ENCODE measurements at places on chromosomes 1 and 21.
A peak's percentile ranks its signal among the peaks of the same experiment; 100 is the strongest.

- H3K27ac ChIP-seq, result 0 out of 2 replicates have a peak overlapping the region, but pooled peaks have one; percentile 19
- no peak overlapping the region for H3K4me3 ChIP-seq
- H3K27me3 ChIP-seq, result no peaks in the 10 kb centered on the region
- peaks cover 13% of the 10 kb centered on the region for H3K4me1 ChIP-seq
Observed at GRCh38 chr21:46424621-46425020, 34.1 kb upstream of the DIP2A start.

GRCh38 chr1:225931270-225932136, 7.5 kb upstream of the PYCR2 start:
- no peaks in the 10 kb centered on the region for H3K27me3 ChIP-seq
- no peak for DNase-seq
- no peak overlapping the region for H3K27ac ChIP-seq
- no peak overlapping the region for H3K4me3 ChIP-seq

DNA sequence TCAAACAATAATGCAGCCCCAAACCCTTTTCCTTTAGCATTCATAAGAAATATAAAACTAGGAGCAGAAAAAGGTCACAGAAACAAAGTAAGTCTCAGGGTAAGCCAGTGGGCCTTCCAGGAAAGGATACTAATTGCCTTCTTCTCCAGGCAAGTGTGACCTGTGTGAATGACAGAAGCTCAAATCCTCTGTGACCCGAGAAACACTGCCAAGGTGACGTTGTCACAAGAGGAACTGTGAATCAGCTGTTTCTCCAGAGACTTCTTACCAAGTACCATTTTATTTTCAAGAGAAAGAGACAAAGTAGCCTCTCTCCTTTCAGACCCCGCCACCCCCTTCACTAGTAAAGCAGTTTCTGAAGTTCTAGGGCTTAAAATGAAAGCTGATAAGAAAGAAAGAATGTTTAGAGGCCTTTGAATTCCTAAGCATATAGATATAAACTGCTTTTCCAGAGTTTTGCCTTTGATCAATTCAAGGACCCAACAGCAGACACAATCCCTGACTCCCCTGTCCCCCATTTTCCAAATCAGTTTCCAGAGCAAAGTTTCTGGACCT, 155.6 kb downstream of the NUF2 start:
- no peaks in the 10 kb centered on the region for H3K27me3 ChIP-seq
- H3K27ac ChIP-seq, result no peak overlapping the region
- H3K4me1 ChIP-seq, result no peaks in the 10 kb centered on the region

- DNase-seq, result no peak
- no peak overlapping the region for H3K4me3 ChIP-seq
- 0 out of 2 replicates have a peak, but pooled peaks cover 9% of the 10 kb centered on the region for H3K27me3 ChIP-seq
- no peaks in the 10 kb centered on the region for H3K36me3 ChIP-seq
- H3K27ac ChIP-seq, result no peak overlapping the region
Observed at GRCh38 chr21:34858559-34858958, 189.8 kb downstream of the CLIC6 start.

DNA sequence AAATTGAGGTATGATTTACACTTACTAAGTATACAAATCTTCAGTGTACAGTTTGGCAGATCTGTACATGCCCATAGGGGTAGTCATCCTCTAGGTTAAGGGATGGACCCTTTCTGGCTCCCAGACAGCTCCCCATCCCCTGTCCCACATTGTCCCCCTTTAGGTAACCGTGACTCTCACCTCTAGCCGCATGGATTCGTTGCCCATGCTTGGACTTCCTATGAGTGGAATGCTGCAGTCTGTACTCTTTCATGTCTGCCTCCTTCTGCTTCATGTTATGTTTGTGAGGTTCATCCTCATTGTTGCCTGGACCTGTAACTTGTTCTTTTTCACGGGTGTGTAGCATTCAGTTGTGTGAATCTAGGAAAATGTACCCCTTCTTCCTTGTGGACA, 20.3 kb downstream of the SLC37A1 start:
- DNase-seq, result no peak
- H3K27me3 ChIP-seq, result no peaks in the 10 kb centered on the region
- H3K4me1 ChIP-seq, result no peaks in the 10 kb centered on the region
- H3K27ac ChIP-seq, result no peak overlapping the region

- no peak overlapping the region for H3K27ac ChIP-seq
- H3K36me3 ChIP-seq, result no peaks in the 10 kb centered on the region
- H3K27me3 ChIP-seq, result no peaks in the 10 kb centered on the region
- no peak overlapping the region for H3K4me3 ChIP-seq
- no peaks in the 10 kb centered on the region for H3K4me1 ChIP-seq
- DNase-seq, result no peak
Observed at GRCh38 chr1:112267929-112268328, 128.1 kb upstream of the CTTNBP2NL start.

DNA sequence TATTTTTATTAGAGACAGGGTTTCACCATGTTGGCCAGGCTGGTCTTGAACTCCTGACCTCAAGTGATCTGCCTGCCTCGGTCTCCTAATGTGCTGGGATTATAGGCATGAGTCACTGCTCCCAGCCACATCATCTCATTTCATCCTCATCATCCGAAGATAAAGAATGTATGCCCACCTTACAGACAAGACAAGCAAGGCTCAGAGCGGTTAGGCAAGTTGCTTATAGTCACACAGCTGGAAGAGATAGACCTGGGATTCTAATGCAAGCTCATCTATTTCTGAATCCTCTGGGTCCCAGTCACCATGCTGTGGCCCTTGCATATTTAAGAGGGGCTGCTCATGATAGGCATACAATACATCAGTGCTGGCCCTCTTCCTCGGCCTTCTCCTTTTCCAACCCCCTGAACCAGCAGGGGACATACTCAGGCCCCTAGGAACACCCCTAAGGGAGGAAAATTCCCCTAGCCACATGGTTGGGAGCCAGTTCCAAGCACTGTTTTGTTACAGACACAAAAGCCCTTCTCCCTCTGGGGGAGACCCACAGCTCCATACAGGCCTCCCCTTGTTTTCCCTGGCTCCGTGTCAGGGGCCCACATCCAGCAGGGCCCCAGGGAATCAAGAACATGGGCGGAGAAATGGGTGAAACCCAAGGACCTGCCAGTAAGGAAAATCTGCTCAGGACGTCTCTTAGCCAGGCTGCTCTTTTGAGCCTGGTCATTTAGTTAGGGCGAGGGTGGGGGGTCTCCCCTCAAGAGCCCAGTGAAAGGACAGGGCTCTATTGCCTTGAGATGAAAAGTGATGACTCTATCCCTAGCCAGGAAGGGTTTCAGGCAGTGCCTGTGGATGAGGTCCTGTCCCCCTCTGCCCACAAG, 6.9 kb downstream of the CSRP1 start:
- H3K36me3 ChIP-seq, result no peaks in the 10 kb centered on the region
- no peaks in the 10 kb centered on the region for H3K27me3 ChIP-seq
- H3K4me3 ChIP-seq, result no peak overlapping the region
- peaks cover 28% of the 10 kb centered on the region for H3K4me1 ChIP-seq
- H3K27ac ChIP-seq, result no peak overlapping the region
- no peak for DNase-seq

DNA sequence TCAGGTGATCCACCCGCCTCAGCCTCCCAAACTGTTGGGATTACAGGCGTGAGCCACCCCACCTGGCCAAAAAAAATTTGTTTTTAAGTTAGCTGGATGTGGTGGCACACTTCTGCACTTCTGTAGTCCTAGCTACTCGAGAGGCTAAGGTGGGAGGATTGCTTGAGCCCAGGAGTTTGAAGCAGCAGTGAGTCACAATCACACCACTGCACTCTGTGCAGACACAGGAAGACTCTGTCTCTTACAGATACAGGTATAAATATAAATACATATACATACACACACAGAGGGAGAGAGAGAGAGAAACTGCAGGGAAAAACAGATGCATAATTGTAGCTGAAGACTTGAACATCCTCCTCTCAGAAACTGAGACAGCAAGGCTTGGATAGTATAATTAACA, 34.8 kb upstream of the EPS15 start:
- H3K4me3 ChIP-seq, result no peak overlapping the region
- H3K27ac ChIP-seq, result no peak overlapping the region
- DNase-seq, result no peak
- no peaks in the 10 kb centered on the region for H3K27me3 ChIP-seq

DNA sequence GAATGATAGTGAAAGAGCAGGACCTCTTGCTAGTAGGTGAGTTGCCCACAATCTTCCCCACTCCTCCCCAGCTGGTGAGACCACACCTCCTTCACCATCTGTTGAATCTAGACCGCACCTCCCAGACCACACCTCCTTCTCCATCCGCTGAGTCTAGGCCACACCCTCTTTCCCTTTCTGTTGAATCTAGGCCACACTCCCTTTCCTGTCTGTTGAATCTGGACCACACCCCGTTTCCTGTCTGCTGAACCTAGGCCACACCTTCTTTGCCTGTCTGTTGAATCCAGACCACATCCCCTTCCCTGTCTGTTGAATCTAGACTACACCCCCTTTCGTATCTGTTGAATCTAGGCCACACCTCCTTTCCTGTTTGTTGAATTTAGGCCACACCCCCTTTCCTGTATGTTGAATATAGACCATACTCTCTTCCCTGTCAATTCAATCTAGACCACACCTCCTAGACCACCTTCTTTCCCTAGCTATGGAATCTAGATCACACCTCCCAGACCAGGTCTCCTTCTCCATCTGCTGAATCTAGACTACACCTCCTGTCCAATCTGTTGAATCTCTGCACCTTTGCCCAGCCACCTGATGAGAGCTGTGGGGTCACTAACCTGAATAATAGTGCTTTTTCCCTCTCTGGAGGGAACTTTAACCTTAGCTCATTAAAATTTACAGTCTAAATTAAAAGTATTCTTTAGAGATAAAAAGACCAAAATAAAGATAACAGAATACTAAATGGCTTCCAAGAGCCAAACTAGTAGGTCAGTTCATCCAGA, 116.3 kb downstream of the DAB1 start:
- peaks cover 10% of the 10 kb centered on the region for H3K4me1 ChIP-seq
- no peak overlapping the region for H3K4me3 ChIP-seq
- no peak overlapping the region for H3K27ac ChIP-seq
- no peaks in the 10 kb centered on the region for H3K27me3 ChIP-seq
- DNase-seq, result peak; percentile 91

GRCh38 chr21:22754746-22755145, 1756.5 kb downstream of the NCAM2 start:
- H3K4me1 ChIP-seq, result no peaks in the 10 kb centered on the region
- no peak overlapping the region for H3K4me3 ChIP-seq
- H3K36me3 ChIP-seq, result no peaks in the 10 kb centered on the region
- no peaks in the 10 kb centered on the region for H3K27me3 ChIP-seq

GRCh38 chr1:58773406-58773840, 10.4 kb downstream of the JUN start:
- DNase-seq, result no peak
- no peaks in the 10 kb centered on the region for H3K4me1 ChIP-seq
- no peaks in the 10 kb centered on the region for H3K36me3 ChIP-seq
- no peaks in the 10 kb centered on the region for H3K27me3 ChIP-seq

DNA sequence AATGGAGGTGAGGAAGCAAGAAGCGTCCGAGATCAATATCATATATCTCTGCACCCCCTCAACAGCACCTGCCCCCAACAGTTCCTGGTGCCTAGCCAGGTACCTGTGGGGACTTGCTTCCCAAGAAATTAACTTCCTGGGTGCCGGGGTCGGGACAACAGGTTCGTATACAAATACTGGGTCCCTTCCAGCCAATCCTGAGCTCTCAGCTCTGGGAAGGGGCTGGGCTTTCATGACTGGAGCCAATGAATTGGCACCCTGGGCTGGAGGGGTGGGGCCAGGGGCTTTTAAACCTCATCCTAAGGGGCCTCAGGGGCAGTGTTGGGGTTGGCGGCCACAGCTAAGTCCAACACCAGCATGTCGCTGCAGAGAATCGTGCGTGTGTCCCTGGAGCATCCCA, at the start of gene PADI3:
Gene PADI3 (plus strand): TSS at position 318 of the 400 bp plus-strand sequence. CDS start 40 bp downstream, at position 358.
- H3K36me3 ChIP-seq, result no peaks in the 10 kb centered on the region
- no peaks in the 10 kb centered on the region for H3K4me1 ChIP-seq
- no peak within 1 kb of the TSS for H3K27ac ChIP-seq
- no peak within 1 kb of the TSS for H3K4me3 ChIP-seq

DNA sequence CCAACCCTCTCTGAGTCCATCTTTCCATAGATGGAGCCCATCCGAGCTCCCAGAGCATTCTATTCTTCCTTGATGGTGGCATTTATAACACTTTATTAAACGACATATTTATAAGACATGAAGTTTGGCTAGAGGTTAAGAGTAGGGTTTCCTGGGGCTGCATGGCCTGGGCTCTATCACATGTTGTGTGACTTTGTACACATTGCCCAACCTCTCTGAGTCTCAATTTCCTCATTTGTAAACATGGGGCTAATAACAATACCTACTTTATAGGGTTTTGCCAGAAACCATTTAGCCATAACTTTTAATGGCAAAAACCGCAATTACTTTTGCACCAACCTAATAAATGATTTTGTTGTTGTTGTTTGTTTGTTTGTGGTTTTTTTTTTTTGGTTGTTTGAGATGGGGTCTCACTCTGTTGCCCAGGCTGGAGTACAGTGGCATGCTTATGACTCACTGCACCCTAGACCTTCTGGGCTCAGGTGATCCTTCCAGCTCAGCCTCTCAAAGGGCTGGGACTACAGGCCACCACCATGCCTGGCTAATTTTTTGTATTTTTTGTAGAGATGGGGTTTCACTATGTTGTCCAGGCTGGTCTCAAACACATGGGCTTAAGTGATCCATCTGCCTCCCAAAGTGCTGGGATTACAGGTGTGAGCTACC, 13.9 kb upstream of the ASAP3 start:
- no peaks in the 10 kb centered on the region for H3K36me3 ChIP-seq
- no peak overlapping the region for H3K4me3 ChIP-seq
- H3K27ac ChIP-seq, result no peak overlapping the region
- no peaks in the 10 kb centered on the region for H3K27me3 ChIP-seq

DNA sequence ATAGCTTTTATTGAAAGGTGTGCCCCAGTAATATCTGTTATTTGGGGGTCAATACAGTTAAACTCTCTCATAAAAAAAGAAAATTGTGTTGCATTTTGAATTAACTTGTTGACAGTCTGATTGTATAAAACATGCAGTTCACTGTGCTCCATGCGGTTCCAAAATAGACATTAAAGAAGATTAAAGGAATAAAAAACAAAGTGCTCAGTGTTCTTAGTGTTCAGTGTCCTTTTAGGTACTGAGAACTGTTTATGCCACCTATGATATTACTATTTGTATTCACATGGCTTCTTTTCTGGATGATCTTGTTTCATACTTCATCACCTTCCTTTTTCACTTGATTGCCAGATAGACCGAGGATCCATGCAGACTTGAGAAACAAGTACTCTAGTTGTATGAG, 15.3 kb upstream of the SGIP1 start:
- no peak for DNase-seq
- no peaks in the 10 kb centered on the region for H3K36me3 ChIP-seq
- H3K27me3 ChIP-seq, result no peaks in the 10 kb centered on the region
- H3K27ac ChIP-seq, result no peak overlapping the region

- DNase-seq, result no peak
- no peak overlapping the region for H3K4me3 ChIP-seq
- no peaks in the 10 kb centered on the region for H3K27me3 ChIP-seq
- no peak overlapping the region for H3K27ac ChIP-seq
- H3K4me1 ChIP-seq, result no peaks in the 10 kb centered on the region
Observed at GRCh38 chr21:29250636-29251035, 48.1 kb upstream of the BACH1 start.

- no peak overlapping the region for H3K4me3 ChIP-seq
- DNase-seq, result no peak
- H3K36me3 ChIP-seq, result no peaks in the 10 kb centered on the region
- H3K27ac ChIP-seq, result no peak overlapping the region
- peaks cover 18% of the 10 kb centered on the region for H3K4me1 ChIP-seq
Observed at GRCh38 chr1:94105957-94106529, 14.9 kb downstream of the ABCA4 start.
